CD4-positive, alpha-beta T cell treated with Interleukin-12 subunit alpha and Interleukin-12 subunit beta, for 1 hour (primary cell): ENCODE measurements at places on chromosomes 5 and 9.

GRCh38 chr9:12538842-12539579, 154.2 kb upstream of the TYRP1 start:
- no peak for DNase-seq

- no peak for DNase-seq
These were observed 165.4 kb downstream of the EPB41L4A start for GRCh38 chr5:112253478-112254250.

- no peak for DNase-seq
These were observed 2.9 kb downstream of the NR2F1-AS1 start for GRCh38 chr5:93577854-93578812.

DNA sequence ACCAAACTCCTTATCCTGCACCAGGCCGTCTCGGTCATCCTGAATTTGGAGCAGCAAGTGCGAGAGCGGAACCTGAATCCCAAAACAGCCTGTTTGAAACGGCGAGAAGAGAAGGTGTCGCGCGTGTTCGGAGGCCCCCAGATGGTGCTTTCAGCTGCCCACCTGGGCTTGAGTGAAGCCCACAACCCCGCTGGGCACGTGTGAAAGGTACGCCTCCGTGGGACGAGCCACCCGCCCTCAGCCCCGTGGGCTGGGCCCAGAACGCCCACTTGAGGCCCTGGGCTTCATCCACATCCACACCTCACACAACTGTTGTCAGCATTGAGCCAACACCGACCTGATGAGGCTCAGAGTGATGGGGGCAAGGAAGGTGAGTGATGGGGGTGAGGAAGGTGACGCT, 72.8 kb downstream of the INSL6 start:
- DNase-seq = no peak

DNA sequence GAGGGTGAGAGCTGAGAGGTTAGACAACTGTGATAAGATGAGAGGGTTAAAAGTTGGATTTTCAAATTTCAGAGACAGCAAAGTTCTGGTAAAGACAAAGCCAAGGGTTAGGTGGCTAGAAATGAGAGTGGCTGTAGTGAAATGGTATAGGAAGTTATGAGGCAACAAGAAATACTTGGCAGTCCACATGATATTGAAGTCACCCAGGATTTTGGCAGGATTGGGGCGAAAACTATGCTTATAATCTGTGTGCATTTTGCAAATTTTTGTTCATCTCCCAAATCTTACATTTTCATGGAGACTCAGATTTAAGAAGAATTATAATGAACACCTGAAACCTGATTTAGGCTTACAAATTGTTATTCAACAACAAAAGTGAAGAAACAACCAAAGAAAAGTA, 35.6 kb downstream of the C9 start:
- no peak for DNase-seq
